Stimulated activated CD4-positive, alpha-beta T cell treated with anti-CD3 and anti-CD28 coated beads, Interleukin-4, amount 100 ng/mL, for 1 hour (primary cell): ENCODE measurements at places on chromosomes 5 and 9.

- DNase-seq, result no peak
Measured at GRCh38 chr9:21392270-21392669, 7.1 kb upstream of the IFNA2 start.

DNA sequence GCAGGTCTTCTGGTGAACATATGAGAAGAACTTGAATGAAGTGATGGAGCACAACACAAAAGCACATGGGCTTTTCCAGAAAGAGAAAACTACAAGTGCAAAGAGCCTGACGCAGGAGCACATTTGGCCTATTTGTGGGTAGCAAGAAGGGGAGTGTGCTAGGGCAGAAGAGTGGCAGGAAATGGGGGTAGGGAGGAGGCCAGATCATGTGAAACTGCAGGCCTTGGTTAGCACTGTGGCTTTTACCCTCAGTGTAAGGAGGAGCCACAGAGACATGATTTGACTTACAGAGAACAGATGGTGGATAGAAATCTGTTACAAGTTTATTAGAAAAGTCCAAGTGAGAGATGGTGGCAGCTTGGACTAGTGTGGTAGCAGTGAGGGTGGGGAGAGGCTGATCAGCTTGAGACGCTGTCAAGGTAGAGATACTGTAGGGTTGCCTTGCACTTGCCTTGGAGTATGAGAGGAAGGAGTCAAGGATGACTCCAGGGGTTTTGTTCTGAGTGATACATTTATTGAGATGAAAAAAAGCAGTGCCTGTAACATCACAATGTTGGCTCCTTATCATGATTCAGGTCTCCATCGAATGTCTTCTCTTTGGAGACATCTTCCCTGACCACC is 126.7 kb downstream of the PPP2R2B start:
- peak; percentile 2 for DNase-seq

- no peak for DNase-seq
Measured at GRCh38 chr9:86563350-86563749, 209.1 kb upstream of the TUT7 start.

DNA sequence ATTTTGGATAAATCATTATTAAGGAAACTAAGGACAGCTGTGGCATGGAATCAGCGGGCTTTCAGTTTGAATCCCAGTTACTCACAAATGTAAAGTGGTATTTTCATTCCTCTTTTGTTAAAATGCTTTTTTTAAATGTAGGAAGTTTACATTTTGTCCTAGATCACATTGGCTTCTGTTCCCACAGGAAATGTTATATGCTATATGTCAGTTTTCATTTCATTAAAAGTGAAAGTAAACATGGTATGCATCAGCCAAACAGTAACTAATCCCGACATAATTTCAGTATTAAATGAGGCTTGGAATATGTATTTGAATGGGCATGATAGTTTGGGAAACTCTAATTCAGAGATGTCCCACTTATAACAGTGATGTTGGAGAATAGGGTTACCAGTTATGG is 18.6 kb upstream of the SMIM15 start:
- no peak for DNase-seq

- DNase-seq, result no peak
Measured at GRCh38 chr5:123546657-123547056, 34.7 kb downstream of the CSNK1G3 start.

GRCh38 chr9:77744841-77745430 is 96.8 kb upstream of the GNA14 start:
- DNase-seq, result no peak

DNA sequence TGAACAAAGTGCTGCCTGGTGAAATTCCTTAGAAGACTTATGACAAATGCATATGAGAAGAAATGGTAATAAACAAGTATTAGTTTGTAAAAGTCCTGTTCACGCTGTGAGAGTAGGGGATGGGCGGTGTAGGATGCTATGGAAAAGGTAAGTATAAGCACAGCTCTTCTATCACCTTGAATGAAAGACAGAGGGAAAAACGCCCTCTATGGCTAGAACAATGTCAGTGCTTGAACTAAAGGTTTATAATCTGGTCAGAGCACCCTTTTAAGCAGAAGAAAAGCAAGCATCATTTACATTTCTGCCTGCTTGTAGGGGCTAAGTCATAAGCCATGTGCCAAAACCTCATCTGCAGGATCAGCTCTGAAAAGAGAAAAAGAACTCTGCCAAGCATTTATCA is 115.2 kb downstream of the LHFPL2 start:
- DNase-seq, result no peak

- peak; percentile 18 for DNase-seq
Measured at GRCh38 chr9:110427497-110428104, 89.9 kb upstream of the TXNDC8 start.

GRCh38 chr5:175695161-175696126 is 37.6 kb downstream of the HRH2 start:
- DNase-seq, result no peak

DNA sequence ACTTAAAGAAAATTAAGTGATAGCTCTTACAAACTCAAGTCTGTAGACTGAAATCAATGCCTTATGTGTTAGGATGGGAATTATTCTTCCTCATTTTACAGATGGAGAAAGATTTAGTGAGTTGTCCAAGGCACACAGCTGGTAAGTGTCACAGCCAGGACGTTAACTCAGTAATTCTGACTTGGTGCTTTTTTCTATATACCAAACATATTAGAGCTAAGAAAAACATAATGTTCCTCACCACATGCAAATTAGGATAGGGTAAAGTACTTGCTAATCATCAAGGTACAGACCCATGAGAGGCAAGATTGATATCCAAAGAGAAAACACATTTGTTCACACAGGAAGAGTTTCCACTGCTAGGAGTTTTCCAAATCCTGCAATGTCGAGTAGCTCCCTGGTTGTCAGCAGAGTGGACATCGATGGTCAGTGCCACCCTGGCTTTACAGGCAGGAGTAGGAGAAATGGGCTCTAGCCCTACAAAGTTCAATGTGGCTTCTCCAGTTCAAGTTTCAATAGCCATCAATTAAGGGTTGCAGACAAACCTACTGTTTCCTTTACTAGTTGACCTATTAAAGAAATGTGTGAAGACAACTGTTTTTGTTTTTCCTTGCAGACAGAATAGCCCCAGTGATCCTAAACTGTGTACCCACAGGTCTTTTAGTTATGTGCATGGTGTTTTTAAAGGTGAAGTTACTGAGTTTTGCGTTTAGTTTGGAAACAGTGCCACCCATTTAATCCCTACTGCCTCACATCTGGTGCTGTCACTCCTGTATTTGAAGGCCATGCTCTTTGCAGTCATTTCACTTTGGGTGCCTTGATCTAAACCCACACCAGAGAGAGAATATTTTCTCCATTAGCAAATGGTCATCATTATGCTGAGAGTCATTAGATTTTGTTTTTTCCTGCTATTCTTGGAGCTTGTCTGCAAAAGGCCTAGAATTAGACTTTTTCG is 460.8 kb upstream of the SMARCA2 start:
- DNase-seq, result no peak

DNA sequence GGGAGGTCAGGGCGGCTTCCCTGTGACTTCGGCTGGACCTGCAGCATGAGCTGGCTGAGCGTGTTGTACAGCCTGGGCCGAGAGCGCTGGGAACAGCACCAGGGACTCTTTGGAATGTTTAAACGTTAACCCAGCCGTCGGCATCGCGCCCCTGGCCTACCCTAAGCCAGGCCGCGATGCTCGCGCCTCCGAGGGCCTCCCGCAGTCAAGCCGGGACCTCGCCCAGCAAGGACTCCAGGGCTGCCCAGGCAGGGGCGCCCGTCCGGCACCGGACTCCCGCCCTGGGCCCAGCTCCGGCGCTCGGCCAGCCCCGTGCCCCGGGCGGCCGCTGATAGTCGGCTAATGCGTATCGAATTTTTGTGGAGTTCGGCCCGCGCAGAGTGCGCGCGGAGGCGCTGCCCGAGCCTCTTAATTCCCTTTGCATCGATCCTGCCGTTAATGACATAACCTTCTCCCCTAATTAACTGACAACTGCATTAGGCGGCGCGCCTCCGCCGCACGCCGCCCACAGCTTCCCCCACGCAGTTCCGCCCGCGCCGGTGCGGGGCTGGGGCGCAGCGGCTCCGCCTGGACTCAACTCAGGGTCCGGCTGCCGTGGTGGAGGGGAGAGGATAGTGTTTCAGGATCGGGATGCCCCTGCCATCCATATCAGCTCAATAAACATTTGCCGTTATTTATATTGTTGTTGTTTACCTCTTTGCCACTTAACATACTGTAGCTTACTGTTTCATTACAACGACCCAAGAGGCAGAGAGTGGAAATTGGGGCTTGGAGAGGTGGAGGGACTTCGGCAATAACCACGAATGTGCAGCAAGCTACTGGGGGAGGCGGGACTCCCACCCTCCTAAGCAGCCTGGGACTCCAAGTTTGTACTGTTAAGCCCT is 28.8 kb upstream of the CDC23 start:
- no peak for DNase-seq

- DNase-seq, result no peak
Measured at GRCh38 chr9:35951736-35952135, 6.2 kb downstream of the OR2S2 start.

- no peak for DNase-seq
Measured at GRCh38 chr5:97501286-97501964, 318.4 kb upstream of the RIOK2 start.

GRCh38 chr9:35636135-35636876 is 14.4 kb downstream of the SIT1 start:
- no peak for DNase-seq

GRCh38 chr5:116442095-116442534 is 132.5 kb downstream of the SEMA6A start:
- DNase-seq, result no peak

DNA sequence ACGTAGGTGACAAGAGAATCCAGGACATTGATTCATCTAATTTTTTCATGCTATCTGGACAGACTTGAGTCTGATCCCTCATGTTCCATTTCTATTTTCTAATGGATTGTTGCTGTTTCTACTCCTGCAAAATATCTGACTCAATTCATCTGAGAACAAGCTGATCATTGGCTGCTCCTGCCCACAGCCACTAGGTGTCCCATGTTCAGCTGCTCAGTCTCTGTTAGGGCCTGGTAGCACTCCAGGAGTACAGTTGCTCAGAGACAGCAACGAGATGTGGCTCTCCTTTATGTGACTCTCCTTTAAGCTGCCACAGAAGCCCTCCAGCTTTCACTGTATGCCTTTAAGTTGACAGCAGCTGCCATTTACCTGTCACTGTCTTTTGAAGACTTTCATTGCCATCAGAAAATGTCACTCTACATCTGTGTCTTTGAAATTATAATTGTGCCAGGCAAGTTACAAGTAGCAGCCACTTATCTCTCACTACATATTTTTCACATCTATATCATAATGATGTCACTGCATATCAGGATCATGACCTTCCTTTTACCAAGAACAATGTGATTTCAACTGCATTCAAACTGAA is 1944.2 kb upstream of the NUDT12 start:
- DNase-seq, result no peak

GRCh38 chr9:122191584-122191983 is 31.9 kb downstream of the MORN5 start:
- no peak for DNase-seq

GRCh38 chr9:38066914-38067858 is 1.8 kb downstream of the SHB start:
- DNase-seq, result peak; percentile 19

DNA sequence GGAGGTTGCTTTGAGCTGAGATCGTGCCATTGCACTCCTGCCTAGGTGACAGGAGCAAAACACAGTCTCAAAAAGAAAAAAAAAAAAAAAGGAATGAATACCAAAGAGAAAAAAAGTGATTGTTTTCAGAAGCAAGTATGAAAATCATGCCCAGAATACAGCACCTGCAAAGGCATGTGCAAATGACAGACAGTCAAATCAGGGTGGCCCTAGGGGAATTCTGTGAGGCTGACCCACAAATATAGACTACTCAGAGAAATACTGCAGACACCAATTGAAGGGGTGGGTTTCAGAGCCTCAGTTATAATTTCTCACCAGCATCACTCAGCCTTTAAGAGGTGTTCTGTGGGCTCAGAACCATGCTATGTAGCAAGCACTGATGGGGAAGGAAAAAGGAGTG is 28.6 kb downstream of the DCAF12 start:
- no peak for DNase-seq

DNA sequence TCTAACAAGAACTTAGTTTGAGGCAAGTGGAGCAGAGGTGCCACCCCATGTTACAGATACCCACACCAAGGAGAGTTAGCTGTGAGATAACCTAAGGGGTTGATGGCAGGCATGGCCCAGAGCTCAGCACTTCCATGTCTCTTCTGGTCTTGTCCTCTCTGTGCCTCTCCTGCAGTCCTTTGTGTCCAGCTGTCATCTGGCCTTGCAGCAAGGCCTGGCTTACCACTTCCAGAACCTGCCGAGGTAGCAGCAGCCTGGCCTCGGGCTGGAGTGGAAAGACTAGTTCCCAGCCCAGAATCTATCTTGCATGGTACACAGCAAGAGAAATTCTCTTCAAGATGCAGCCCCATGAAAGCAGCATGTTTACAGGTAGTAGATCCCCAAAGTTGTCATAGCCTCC is 41.5 kb downstream of the PIP5K1B start:
- no peak for DNase-seq

GRCh38 chr9:108207561-108208165 is 648.1 kb downstream of the ACTL7B start:
- DNase-seq, result no peak

GRCh38 chr5:103475629-103476240 is 86.9 kb downstream of the NUDT12 start:
- no peak for DNase-seq

DNA sequence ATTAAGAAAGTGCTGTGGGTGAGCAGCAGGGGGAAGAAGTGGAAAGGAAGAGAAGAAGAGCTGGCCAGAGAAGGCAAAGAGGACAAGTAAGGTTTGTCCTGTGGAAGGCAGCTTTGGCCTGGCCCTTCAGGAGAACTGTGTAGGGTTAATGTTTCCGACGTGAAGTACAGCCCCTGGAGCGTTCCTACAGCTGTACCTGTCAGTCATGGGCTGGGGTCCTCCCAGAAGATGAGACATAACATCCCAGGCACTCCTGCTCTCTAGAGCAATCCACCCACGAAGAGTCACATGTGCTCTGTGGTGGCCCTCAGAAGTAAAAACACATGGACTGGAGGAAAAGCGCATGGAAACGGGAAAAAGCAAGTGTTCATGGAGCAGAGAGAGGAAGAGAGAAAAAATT is 237.4 kb downstream of the CAAP1 start:
- no peak for DNase-seq

- DNase-seq, result no peak
Measured at GRCh38 chr5:133696782-133697507, 84.6 kb upstream of the FSTL4 start.

DNA sequence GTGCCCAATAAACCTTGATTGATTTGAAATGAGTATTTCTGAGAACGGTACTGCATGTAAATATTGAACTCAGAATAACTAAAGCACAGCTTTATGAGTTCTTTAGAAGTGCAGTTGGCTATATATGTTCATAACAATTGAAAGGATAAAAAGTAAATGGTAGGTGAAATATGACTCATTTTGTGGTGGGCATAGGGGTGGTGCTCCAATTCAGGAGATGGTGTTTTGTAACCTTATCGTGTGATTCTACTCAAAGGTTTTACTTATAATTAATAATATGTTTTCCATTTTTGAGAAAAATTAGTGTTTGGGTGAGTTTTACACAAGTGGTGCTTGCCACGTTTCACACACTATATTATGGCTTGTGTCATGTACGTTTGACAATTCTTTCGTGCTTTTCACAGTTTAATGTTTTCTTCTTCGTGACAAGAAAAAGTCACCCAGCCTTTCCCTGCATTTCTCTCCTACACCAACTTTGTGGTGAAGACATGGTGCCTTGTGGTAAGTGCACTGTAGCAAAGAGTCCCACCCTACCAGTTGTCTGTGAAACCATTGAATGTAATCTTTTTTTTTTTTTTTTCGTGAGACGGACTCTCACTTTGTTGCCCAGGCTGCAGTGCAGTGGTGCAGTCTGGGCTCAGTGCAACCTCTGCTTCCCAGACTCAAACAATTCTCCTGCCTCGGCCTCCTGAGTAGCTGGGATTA is 492.5 kb upstream of the SGCD start:
- DNase-seq, result no peak
